ENCODE measurements at places on chromosomes 7 and 10. TPM values are rescaled to one million over a fixed set of nuclear protein-coding genes. Genes with fewer than 3 reads are reported as not detected.

- peaks cover 23% of the 10 kb centered on the region for H3K27me3 ChIP-seq
- H3K4me1 ChIP-seq: no peaks in the 10 kb centered on the region
- no peak overlapping the region for H3K4me3 ChIP-seq
- H3K27ac ChIP-seq: no peak overlapping the region
- no peak for DNase-seq
These were observed 82.3 kb downstream of the ADCY1 start for GRCh38 chr7:45656431-45656830.

DNA sequence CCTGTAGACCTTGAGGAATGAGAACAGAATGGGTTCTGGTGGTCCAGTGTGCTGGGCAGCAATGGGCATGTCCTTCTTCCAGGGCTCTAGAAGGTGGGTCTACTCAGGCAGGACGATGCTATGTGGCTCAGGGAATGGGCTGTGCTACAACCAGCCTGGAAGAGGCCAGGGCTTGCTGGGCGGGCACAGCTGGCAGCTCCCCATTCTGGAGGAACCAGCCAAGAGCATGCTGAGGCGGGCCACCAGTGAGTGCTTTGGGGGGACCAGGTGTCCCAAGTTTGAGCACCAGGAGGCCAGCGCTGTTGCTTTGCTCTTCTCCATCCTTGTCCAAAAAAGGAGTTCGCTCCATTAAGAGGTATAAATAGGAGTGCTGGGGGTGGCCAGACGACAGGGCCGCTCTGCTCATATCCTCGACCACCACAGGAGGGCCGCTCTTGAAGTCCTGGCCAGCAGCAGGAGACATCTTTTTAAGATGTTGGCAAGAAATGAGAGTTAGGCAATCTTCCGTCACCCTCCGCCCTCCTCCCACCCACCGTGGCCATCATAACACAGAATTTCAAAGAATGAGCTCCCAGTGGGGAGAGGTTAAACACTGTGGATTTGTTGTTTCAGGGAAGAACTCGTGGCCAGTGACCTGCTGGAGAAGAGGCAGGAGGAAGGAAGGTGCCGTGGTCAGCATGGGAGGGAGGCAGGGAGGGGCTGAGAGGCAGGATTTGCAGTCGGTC is 141.3 kb downstream of the GRK5 start:
- H3K27ac ChIP-seq: peak overlapping the region; percentile 55
- H3K4me3 ChIP-seq: no peak overlapping the region
- no peaks in the 10 kb centered on the region for H3K27me3 ChIP-seq
- H3K4me1 ChIP-seq: peaks cover 28% of the 10 kb centered on the region
- peaks cover 47% of the 10 kb centered on the region for H3K36me3 ChIP-seq
- peak; percentile 54 for DNase-seq

- H3K36me3 ChIP-seq: peaks cover 34% of the 10 kb centered on the region
- peaks cover 12% of the 10 kb centered on the region for H3K4me1 ChIP-seq
- H3K27me3 ChIP-seq: no peaks in the 10 kb centered on the region
These were observed 826 bp downstream of the CHPF2 start for GRCh38 chr7:151232917-151233701.

DNA sequence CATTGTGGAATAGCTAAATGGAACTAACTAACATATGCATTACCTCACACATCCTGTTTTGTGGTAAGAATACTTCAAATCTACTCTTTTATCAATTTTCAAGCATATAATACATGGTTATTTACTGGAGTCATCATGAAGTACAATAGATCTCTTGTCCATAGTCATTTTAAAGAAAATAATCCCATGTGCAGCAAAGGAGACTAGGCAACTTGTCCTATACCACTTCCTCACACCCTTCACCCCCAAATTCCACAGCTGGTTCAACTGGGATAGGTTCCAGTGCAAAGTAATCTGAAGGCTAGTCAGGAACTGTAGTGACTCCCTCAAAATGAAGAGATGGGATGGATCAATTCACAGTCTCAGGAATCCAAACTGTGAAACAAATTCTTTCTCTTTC is 176.1 kb downstream of the SGMS1 start:
- no peaks in the 10 kb centered on the region for H3K36me3 ChIP-seq
- peak; percentile 64 for DNase-seq
- H3K27ac ChIP-seq: no peak overlapping the region
- H3K4me1 ChIP-seq: no peaks in the 10 kb centered on the region
- no peak overlapping the region for H3K4me3 ChIP-seq

- H3K27me3 ChIP-seq: no peaks in the 10 kb centered on the region
- DNase-seq: no peak
- no peak overlapping the region for H3K4me3 ChIP-seq
These were observed 11.2 kb upstream of the THSD7A start for GRCh38 chr7:11843113-11843765.

DNA sequence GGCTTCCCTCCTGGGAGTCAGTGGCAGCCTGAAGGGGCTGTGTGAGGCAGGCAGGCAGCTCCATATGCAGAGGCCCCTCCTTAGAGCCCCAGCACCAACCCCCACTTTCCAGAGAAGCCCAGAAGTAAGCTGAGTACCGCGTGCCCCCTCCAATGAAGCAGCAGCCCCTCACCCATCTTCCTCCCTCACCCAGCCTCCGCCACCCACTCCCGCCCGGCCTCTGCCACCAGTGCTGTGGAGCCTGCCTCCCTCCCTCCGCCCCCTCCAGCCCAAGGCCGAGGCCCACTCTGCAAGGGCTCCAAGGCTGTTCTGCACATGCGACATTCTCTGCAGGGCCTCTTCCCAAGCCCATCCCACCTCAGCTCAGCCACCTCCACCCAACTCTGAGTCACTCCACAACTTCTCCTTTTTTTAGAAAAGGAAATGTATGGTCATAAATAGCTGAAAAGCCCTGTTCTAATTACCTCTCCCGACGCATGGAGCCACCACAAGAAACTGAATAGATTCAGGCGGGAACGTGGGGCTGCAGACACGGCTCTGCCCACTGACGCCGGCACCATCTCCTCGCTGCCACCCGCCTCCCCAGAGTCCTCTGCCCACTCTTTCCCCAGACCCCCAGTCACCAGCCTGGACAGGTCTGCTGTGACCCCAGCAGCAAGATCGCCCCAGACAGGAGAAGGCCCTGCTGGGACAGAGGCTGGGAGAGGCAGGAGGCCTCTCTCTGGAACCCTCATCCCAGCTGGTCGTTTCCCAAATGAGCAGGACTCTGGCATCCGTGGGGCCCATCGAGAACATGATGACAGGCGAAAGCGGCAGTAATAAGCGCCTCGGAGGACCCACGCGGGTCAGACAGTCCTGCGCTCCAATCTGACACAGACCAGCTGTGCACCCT is 213.9 kb downstream of the MAD1L1 start:
- no peaks in the 10 kb centered on the region for H3K36me3 ChIP-seq
- H3K4me3 ChIP-seq: no peak overlapping the region
- peak overlapping the region; percentile 73 for H3K27ac ChIP-seq
- H3K4me1 ChIP-seq: peaks cover 19% of the 10 kb centered on the region

DNA sequence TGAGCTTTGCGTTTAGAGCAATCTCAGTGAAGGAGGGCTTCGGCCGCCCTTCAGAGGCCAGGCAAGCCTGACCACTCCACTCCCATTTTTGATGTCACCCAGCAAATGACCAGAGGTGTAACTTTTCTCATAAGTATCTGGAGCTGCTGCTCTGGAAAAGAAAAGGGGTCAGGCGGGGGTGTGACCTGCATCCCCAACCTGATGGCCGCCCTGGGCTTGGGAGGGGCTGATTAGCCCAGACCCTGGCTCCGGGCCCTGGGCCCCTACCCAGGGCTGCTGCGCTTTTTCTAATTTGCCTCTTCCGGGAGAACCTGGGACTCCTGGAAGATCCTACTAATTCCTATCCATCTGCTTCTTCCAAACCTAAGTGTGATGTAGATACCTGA is 9.6 kb upstream of the EBF3 start:
- no peak overlapping the region for H3K4me3 ChIP-seq
- H3K27ac ChIP-seq: no peak overlapping the region
- no peaks in the 10 kb centered on the region for H3K4me1 ChIP-seq
- peaks cover 51% of the 10 kb centered on the region for H3K27me3 ChIP-seq

DNA sequence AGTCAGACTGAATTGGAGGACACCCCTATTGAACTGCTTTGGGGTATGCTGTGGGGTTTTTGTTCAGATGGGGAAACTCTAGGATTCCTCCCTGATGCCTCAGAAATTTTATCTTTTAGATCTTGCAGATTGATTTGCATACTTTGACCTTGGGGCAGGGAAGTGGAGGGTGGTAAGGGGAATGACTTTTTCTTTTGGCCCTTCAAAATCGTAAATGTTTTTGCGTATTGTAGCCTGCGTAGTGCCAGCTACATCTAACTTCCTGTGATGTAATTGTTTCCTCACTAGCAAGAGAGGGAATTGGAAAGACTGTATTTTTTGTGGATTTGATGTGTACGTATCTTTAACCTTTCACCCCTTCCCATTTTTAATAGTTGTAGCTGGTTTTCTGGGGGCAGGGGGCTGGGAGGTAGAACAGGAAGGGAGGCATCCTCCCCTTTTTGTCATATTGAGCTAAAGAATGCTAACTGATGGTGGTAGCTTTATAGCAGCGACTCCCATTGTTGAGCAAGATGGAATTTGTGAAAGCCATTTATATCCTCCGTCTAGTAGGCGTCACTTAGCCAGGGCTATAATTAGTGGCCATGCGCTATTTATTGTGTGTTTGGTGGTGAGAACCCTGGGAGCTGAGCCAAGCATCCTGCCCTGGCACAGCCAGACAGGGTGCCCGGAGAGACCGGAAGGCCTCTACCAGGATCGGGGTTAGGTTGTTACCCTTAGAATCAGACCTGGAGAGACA is 11.3 kb downstream of the DUSP5 start:
- no peak for DNase-seq
- no peak overlapping the region for H3K27ac ChIP-seq
- H3K4me3 ChIP-seq: no peak overlapping the region

GRCh38 chr7:76272851-76273497 is 29.5 kb upstream of the HSPB1 start:
- peaks cover 76% of the 10 kb centered on the region for H3K27me3 ChIP-seq
- DNase-seq: no peak
- no peak overlapping the region for H3K4me3 ChIP-seq
- H3K36me3 ChIP-seq: no peaks in the 10 kb centered on the region
- no peak overlapping the region for H3K27ac ChIP-seq

GRCh38 chr10:103692436-103692951 is 162.9 kb downstream of the SH3PXD2A start:
- H3K27ac ChIP-seq: no peak overlapping the region
- peak overlapping the region; percentile 55 for H3K4me3 ChIP-seq
- H3K4me1 ChIP-seq: peaks cover 23% of the 10 kb centered on the region
- no peaks in the 10 kb centered on the region for H3K36me3 ChIP-seq
- H3K27me3 ChIP-seq: no peaks in the 10 kb centered on the region

DNA sequence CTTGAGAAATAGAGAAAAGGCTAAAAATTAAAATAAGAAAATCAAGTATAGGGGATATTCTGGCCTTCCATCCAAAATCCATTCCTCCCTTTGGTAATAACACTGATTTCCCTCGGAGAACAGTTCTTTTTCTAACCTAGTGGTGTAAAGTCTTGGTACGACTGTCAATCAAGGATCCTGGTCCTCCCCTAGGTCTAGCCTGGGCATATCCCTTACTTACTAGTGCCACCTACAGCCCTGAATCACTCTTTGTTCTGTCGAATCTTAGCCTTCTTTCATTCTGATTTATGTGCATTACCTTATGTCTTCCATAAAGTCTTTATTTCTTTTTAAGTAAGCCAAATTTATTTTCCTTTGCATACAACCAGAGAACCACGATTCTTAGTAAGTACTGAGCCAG is 298.7 kb upstream of the LRRTM3 start:
- H3K4me3 ChIP-seq: no peak overlapping the region
- H3K27me3 ChIP-seq: no peaks in the 10 kb centered on the region
- no peaks in the 10 kb centered on the region for H3K4me1 ChIP-seq
- no peak for DNase-seq
- H3K36me3 ChIP-seq: no peaks in the 10 kb centered on the region
- H3K27ac ChIP-seq: no peak overlapping the region

DNA sequence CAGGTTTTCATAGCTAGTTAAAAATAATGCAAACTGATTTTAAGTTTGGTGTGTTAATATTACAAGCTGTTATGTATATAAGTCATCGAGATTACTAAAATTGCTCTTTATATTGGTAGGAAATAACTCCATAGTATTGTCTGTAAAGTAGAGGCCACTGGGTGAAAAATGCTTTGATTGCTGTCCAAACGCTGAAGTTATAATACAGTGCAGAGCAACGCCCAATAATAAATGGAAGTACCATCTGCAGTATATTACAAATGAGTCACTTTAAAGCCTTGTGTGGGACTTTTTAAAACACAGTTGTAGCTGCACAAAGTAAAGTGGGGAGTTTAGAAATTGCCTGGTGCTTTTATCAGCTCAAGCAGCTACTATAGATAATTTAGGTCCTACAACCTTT is 196.1 kb downstream of the NXPH1 start:
- H3K27ac ChIP-seq: no peak overlapping the region
- H3K4me1 ChIP-seq: no peaks in the 10 kb centered on the region
- DNase-seq: no peak
- H3K4me3 ChIP-seq: no peak overlapping the region

DNA sequence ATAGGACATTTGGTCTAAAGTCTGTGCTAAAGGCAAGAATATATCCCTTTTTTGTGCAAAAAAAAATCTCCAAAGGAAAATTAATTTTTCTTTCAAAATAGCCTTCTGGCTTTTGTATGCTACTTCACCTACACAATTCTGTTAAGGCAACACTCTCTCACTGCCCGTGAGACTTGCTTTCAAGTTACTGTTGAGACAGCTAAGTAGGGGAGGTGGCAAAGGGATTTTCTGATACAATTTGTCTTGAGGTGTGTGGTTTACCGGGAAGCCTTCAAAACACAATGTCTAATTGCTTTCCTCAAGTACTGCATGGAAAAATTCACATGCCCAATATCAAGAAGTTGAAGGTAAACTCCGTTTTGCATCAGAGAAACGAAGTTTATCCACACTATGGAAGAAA is 50.8 kb upstream of the RSU1 start:
- no peak overlapping the region for H3K27ac ChIP-seq
- peak overlapping the region; percentile 25 for H3K4me3 ChIP-seq
- DNase-seq: no peak
- H3K36me3 ChIP-seq: no peaks in the 10 kb centered on the region
- H3K27me3 ChIP-seq: no peaks in the 10 kb centered on the region

DNA sequence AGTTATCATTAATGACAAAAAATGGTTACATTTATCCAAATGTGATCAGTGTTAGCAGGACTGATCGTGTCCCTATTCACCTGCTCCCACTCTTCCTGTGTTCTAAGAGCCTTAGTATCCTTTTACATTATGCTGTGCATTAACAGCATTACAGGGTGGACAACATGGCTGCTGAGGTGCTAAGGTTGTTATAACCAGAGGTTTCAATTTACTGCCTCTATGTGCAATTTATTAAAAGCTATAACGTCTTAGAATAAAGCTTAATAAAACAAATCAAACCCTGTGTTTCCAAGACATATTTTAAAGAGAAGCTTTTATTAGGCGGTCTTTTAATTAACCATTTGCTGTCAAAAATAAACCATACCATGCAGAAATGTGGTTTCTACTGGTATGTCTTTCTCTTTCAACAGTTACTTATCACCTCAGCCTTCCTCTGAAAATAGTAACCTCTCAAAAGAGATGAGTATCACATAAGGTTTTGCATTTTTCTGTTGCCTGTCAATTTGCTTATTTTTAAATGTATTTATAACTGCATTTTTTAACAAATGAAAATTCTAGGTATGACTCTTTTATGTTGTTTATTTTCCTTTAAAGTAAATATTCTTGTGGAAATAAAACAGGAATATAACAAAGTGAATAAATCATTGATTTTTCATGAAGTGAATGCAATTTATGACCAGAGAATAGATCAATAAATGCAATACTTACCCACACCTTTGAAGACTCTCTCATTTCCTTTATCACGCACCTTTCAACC is 849.8 kb upstream of the SORCS1 start:
- H3K4me1 ChIP-seq: no peaks in the 10 kb centered on the region
- no peak for DNase-seq
- H3K27ac ChIP-seq: no peak overlapping the region
- no peak overlapping the region for H3K4me3 ChIP-seq
- no peaks in the 10 kb centered on the region for H3K27me3 ChIP-seq
- no peaks in the 10 kb centered on the region for H3K36me3 ChIP-seq

Gene CLCN1
- total RNA-seq: not detected

Gene GPNMB
- under 0.01 TPM for total RNA-seq

Gene TEX36
- not detected for total RNA-seq

Gene CPSF4
- 23.8 TPM for total RNA-seq
